ENCODE measurements at places on chromosomes 3 and 15.
A peak's percentile ranks its signal among the peaks of the same experiment; 100 is the strongest.

- no peak for DNase-seq
Observed at GRCh38 chr3:123353850-123354233, 95.0 kb downstream of the ADCY5 start.

GRCh38 chr15:24823473-24823872 lies 131.3 kb upstream of the SNRPN start:
- DNase-seq = no peak

DNA sequence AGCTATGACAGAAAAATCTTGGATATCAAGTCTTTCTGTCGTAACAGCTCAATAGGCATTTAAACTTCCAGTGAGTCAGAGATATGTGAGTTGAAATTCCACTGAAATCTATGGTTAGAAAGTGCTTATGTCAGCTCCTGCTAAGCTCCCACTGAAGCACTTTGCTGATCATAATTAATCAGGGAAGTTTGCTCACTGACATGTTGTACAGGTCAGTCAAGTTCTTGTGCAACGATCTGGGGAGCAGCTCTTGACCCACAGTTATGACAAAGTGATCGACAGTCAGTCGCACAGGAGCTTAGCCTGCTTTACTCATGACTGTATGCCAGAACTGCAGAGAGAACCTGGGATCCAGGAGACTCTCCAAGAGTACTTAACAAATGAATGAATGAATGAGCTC lies 453.5 kb downstream of the SOX2 start:
- DNase-seq = no peak

DNA sequence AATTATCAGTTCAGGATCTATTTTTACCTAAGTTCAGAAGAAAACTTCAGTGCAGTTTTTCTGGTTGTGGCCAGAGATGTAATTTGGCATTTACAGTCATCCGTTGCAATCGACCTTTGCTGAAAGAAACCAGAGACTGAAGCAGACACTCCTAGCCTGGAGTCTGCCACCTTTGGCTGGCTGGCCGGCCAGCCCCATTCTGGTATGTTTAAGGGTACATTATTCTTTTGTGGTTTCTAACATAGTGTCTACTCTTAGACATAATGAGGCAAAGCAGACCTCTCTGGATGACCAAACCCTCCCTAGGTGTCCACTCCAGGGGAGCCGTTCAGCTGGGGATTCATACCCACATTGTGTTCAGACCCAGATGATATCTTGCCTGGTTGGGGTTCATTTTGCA lies 275.9 kb upstream of the TPM1 start:
- DNase-seq = no peak

- DNase-seq = peak; percentile 34
Observed at GRCh38 chr3:14508966-14509795, 31.0 kb downstream of the GRIP2 start.

DNA sequence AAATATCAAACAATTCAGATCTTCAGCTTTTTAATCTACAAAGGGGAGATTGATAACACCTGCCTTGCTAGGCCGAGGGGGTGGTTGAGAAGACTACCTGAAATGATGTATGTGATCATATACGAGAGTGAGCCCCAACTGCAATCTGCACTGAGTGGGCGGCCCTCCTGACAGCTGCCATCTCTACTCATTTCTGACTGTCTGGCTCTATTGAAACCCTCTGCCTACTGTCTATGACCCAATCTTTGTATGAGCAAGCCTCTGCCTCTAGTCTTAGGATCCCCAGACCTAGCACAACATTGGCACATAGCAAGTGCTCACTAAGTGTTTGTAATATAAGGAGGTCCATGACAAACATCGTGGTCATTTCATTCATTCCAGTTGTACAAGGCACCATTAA lies 144.4 kb upstream of the NR2F2 start:
- DNase-seq = no peak

- DNase-seq = no peak
Observed at GRCh38 chr15:41416128-41416741, 660 bp upstream of the RTF1 start.

GRCh38 chr3:145692751-145693150 lies 468.2 kb downstream of the PLOD2 start:
- no peak for DNase-seq

GRCh38 chr3:82942041-82942440 lies 1180.6 kb upstream of the GBE1 start:
- DNase-seq = no peak

DNA sequence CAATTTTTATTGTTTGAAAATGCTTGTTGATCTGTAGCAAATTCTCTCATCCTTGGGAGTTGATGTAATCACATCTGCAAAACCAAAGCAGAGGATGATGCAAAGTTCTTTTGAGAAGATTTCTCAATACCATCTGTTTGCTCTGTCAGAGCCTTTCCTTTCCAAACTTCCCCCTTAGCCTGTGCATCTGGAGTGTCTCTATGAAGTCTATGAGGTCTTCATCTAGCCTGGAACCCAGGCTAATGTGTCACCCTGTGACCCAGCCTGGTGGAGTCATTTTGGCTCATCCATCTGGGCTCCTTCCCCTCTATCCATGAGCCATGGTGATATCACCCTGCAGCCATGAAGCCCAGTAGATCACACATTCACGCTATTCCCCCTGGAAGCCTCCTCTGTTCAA lies 123.2 kb upstream of the SLC7A14 start:
- DNase-seq = no peak

- DNase-seq = no peak
Observed at GRCh38 chr3:4824926-4825325, 154.3 kb upstream of the BHLHE40 start.

DNA sequence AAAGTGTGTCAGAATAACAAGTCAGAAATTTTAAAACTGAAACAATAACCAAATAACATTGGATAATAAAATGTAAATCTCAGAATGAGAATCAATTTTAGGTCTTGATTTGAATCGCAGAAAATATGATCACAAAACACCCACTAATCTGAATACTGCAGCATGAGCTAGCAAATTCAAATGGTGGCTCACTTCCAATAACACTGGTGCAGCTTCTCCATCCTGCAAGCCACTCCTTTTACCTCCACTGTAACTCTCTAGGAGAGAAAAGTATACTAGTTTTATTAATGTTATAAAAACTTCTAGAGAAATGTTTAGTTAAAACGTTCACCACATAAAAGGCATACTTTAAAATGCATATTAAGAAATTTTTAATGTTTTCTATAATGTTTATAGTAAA lies 30.4 kb downstream of the UBE3A start:
- no peak for DNase-seq

DNA sequence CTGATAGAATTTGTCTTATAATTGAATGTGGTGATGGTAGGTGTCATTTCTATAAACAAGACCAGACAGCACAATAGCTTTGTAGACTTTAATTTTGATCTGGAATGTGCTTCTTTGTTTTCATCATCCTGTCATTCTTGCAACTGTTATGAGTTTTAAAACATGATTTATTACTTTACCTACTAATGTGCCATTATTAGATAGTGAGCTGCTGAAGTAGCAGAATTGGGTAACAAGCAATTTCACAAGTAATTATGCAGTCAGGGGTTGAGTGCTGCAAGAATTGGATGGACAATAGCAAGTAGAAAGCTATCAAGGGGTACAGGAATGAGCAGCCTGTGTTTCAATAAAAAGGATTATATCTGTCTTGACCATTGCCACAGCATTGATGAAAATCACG lies 975.6 kb downstream of the ROBO1 start:
- DNase-seq = no peak

GRCh38 chr15:75007216-75007615 lies 11.9 kb downstream of the SCAMP5 start:
- no peak for DNase-seq

DNA sequence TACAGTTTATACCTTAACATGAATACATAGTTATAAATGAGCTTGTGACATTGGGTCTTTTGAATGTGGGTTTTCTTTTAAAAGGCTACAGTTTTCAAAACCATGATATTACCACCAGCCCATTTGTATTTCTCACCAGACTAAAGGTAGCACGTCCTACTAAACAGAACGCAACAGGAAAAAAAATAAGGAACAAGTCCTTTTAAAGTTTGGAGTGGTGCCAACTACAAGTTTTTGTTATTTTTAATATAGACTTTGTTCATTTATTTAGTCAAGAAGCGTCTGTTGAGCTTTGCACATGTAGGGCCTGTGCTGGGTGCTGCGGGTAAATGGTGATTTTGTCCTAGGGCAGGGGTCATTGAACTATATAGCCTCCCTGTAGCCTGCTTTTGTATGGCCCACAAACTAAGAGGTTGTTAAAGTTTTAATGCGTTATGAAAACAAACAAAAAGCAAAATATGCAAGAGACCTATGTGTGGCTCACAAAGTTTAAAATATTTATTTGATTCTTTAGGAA lies 164.4 kb downstream of the GHSR start:
- DNase-seq = no peak

DNA sequence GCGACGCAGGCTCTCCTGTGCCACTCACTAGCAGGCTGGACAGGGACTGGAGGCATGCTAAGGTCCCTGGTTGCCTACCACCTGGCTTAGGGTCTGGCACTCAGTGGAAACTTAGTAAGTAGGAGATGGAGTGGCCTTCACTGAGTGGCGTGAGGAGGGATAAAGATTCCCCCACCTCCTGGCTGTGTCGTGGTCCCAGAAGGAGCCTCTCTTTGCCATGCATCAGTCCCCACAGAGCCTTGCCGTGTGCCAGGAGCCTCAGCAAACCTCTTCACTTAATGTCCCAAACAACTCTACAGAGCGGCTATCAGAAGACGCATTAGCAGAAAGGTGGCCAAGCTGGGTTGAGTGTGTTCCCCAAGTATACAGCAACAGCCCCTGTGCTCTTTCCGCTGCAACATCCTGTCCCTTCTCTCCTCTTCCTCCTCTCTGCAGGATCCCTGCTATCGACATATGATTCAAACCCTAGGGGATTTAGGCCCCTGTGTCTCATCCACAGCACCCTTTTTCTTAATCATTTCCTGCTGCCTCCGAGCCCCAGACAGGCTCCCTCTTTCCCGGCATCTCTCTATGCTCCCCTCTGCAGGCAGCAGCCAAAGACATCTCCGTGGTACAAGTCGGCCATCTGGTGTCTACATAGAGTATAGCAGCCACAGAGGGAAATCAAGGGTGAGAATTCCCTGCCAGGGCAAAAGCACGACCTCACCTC lies 66.7 kb downstream of the SLC6A1 start:
- DNase-seq = peak; percentile 56

GRCh38 chr3:128498127-128498626 lies 5.2 kb upstream of the GATA2 start:
- DNase-seq = no peak

DNA sequence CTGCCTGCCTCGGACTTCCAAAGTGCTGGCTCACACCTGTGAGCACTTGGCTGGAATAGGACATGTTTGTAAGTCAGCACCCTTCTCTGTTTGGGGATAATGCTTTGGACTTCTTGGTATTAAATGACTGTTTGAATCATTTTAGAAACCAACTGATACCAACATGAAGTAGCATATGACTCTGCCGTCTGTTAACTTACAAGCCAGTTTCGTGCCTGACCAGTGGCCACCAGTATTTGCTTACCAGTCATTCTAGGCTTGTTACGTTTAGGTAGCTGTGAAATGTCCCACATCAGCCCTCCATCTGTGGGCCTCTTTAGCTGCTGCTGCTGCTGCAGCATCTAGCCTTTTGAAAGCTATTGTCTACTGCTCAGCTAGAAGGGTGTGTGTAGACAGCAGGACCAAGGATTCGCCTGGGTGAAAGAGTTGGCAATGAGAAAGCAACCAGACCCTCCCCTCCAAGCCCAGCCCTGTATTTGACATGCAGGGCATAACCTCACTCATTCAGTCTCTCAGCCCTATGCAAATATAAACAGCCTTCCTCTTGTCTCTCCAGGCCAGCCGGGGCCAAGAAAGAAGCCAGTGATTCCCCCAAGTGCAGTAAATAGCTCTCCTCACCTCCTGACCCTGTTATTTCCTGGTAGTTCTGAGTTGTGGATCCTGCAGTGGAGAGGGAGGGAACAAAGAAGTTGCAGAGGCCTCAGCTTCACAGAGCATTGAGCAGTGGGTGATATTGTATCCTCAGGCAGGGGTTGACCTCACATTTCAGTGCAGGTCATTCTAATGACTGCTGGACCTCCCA lies 51.0 kb downstream of the NKIRAS1 start:
- DNase-seq = no peak
